Stimulated activated CD8-positive, alpha-beta memory T cell treated with anti-CD3 and anti-CD28 coated beads, Interleukin-4, amount 100 ng/mL, for 1 hour (primary cell): ENCODE measurements at places on chromosomes 5 and 9.

DNA sequence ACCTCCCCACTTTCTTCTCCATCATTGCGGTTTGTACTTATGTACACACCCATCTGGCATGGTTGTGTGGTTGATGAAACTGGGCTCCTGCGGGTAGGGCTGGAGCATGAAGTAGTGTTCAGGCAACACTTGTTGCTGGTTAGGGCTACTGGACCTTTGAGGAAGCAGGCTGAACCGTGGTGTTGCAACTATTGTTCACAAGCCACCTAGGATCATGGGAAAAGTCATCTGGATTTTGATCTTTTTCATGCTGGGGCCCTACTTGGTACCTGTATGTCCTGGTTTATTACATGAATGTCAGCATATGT is 40.1 kb upstream of the TIFAB start:
- no peak for DNase-seq

DNA sequence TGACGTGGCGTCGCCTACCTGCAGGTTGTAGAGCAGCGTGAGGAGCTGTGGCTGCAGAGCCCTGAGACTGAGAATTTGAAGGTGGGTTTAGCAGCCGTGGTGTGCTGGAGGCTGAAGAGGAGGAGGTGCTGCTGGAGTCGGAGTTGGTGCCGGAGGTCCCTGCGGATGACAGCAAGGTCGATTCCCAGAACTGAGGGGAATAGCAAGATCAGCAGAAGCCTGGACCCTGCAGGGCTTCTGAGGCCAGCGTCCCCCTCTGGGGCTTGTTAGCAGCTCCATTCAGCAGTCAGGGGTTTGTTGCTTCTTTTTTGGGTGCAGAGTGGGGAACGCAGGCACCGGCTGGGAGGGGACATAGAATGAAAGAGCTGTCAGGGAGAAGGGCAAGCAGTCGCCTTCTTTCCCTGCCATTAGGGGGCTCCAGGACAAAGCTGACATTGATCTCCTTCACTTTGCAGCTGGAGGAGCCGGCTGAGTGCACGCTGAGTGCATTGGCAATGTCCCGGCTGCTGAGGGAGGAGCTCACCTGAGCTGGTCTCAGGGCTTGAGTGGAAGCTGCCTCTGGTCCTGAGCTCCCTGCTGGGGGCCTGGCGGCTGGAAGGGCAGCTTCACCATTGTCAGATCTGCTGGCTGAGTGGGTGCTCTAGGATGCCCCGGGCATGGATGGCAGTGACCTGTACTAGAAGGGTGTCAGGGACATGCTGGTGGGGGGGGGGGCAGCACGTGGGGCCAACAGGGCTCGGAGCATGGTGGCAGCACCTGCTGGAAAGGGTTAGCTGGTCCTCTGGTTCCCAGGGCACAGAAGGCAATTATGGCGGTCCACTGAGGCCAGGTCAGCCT is 20.8 kb downstream of the OBP2B start:
- no peak for DNase-seq

- no peak for DNase-seq
These were observed 140.6 kb downstream of the FSTL4 start for GRCh38 chr5:133471699-133472098.

DNA sequence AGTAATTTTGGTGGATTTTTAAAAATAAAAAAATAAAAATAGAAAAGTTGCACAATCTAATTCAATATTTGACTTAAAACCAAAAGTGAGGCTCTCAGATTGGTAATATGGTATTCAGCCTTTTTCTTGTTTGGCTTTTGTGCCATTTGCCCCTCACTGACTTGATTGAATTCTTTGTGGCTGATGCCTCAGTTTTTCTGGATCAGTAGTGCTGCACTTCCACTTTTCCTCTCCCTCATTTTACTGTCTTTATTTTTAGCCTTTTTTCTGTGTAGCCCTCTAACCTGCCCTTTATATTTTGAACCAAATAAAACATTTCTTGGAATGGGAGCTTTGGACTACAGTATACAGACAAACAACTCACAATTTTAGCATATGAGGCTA is 3.8 kb upstream of the MSMP start:
- no peak for DNase-seq

DNA sequence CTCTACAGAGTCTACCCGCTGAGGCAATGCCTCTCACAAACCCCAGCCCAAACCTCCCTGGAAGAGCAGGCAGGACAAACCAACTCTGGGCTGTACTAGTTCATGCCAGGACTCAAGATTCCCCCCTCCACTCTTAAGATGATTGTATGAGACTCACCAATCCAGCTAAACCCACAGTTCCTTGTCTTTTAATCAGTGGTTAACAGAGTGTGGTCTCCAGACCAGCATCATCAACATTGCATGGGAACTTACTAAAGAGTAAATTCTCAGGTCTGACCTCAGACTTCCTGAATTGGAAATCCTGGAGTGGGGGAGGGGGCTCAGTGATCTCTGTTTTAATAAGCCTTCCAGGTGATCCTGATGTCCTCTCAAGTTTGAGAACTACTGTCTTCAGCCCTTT is 240.9 kb downstream of the GAS1 start:
- no peak for DNase-seq

- DNase-seq = no peak
These were observed 5.7 kb upstream of the AQP7 start for GRCh38 chr9:33408087-33408486.

- DNase-seq = no peak
These were observed 462.8 kb downstream of the ISL1 start for GRCh38 chr5:51846015-51846414.

DNA sequence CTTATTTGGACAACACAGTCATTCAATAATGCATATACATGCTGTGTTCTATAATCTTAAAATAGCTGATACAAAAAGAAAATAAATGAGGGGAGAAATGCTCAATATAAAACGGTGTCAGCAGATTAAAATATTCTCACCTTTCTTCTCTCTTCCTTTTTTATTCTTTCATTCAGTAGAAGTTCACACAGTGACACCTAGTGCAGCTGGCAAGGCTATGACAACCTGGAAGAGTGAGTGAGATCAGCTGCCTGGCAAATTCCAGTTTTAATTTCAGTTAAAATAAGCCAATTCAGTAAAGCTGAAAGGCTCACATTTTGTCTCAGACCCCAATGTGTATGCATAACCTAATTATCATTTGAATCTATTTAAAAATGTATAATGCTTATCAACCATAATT is 150.3 kb downstream of the RASEF start:
- DNase-seq = no peak

DNA sequence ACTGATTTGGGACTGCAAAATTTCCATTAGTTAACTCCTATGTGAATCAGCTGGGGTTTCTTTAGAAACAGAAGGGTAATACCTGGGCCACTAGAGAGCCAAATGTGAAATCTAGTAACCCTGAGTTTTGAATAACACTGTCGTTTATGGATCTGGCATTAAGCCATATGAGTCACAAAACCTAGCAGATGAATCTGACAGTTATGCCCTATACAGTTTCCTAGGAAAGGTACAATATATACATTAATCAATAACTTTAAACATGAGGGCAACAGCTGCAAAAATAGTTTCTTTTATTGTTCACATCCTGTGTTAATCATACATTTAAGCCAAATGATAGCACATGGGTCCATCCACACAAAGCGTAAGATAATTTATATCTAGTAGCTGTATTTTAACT is 56.9 kb downstream of the PAM start:
- no peak for DNase-seq

DNA sequence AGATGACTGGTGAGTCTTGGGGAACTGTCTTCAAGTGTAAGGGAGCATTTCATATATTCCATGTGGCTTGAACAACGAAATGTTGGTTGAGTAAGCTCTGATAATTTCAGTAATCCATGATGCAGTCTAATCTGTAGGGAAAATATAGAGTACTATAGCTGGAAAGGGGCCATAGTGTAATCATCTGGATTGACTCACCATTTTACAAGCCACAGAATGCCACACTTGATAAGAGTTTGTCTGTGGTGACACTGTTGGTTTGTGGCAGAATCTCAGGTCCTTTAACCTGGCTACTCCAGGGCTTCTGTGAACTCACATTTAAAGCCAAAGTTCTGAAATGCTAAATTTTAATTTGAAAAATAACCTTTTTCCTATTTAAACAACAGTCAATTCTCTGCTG is 16.3 kb upstream of the MAML1 start:
- no peak for DNase-seq

GRCh38 chr9:123757960-123758359 is 172.0 kb downstream of the DENND1A start:
- DNase-seq = no peak

GRCh38 chr9:113220467-113221002 is 542 bp downstream of the FKBP15 start:
- no peak for DNase-seq

- no peak for DNase-seq
These were observed 80.4 kb downstream of the TEK start for GRCh38 chr9:27189426-27189825.

- DNase-seq = no peak
These were observed 59.4 kb upstream of the BASP1 start for GRCh38 chr5:17157916-17158529.

GRCh38 chr9:100449420-100449819 is 22.5 kb downstream of the MSANTD3 start:
- no peak for DNase-seq

GRCh38 chr5:89213573-89213972 is 330.6 kb upstream of the MEF2C start:
- no peak for DNase-seq

DNA sequence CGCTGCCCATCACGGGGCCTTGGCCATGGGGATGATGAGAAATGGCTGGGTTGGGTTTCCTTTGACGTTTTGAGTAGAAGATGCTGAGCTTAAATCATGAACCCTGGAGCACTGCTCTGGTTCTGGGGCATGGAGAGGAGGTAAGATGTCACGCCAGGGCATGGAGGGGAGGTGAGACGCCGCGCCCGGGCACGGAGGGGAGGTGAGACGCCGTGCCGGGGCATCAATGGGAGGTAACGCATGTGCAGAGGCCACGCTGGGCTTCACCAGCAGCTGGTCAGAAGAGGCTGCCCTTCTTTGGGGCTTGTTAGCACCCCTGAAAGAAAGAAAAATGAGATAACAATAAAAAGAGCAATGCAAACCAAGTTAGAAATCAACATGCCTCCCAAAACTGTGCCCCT is 322.5 kb upstream of the IRX4 start:
- no peak for DNase-seq

DNA sequence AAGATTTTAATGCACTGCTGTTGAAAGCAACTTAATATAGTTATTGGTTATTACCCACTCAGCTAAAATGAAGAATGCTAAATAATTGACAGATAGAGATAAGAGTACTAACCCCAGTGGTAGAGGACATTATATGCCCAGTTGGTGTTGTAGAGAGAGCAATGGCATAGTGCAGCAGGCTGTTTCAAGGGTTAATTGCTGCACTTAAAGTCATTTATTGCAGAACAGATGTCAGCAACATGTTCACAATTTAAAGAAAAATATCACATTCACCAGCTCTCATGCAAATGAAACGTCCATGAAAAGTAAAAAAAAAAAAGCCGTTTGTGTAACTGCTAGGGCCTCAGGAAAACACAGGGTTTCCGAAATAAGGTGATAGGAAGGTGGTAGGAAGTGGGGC is 254.6 kb downstream of the MTRR start:
- DNase-seq = no peak

- DNase-seq = no peak
These were observed 95.8 kb downstream of the BRINP1 start for GRCh38 chr9:119273325-119273904.

DNA sequence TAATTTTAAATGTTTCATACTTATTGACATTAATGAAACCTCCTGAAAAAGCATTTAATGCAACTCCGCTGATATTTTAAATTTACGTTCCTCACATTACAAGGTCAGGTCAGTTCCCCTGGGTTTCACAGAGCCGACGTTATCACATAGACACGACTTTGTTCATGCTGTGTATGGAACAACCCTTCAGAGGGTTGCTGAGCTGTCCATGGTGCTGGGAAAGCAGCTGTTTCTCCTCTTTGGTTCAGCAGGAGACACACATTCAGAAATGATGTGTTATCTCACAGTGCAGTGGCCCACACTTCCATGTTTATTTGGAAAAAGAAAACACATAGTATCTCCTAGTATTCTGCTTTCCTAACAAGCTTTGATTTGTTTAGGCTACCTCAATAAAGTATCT is 53.5 kb downstream of the PPP2R2B start:
- no peak for DNase-seq

GRCh38 chr5:115179394-115180164 is 9.9 kb upstream of the TRIM36 start:
- no peak for DNase-seq

GRCh38 chr5:103624035-103624480 is 61.5 kb upstream of the NUDT12 start:
- no peak for DNase-seq

- no peak for DNase-seq
These were observed 11.8 kb downstream of the CARD19 start for GRCh38 chr9:93107825-93108161.

- no peak for DNase-seq
These were observed 1.0 kb upstream of the PANK3 start for GRCh38 chr5:168580227-168580508.

DNA sequence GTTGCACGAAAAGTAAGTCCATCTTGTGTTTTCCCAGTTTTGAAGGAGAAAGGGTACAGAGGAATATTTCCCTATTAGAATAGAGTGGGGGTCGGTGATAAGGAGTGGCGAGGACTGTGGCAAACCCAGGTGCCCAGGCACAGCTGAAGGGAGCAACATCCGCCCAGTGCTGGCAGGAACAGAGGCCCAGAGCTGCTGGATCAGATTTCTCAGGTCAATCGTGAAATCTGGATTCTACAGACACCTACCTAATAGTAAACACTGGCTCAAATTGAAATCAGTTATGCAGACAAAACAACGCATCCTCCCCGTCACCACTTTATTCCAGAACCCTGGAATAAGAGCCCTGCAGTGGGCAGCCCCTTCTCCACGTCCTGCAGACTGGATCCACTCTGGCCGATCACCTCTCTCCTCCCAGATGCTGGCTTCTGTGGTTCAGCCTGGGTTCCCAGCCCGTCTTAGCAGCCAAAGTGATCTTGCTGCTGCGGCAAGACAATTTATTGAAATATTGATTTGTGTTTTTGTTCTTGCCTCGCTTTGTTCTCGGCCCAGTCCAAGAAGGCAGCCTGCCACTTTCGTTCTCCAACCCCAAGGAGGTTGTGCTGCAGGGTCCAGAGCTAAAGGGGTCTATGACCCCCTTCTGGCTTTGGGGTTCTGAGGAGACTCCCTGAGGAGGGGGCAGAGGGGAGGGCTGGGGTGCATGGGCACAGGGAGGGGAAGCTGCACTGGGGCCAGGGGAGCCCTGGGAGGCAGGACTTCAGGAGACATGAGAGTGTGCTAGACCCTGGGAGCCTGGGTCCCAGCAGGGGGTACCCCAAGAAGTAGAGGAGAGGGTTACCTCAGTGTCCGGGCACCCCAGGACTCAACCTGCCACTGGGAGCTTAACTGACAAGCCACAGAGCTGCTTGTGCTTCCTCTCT is 103.3 kb downstream of the ZNF354C start:
- no peak for DNase-seq

DNA sequence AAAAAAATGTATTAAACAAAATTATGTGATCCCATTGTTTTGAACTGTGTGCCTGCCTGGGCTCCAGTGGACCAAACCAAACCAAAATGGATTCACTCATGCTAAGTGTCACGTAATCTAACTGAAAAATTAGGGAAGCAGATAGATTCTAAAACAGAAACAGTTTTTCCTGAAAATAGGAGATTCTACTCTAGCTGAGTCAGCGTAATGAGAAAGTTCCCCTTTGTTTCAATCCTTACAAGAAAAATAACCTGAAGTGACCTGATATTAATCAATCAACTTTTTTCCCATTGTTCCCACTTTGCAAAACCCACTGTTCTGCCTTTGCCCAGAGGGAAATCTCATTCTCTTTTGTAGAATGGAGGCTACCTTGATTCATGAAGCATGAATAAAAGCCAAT is 682.4 kb upstream of the CDH10 start:
- no peak for DNase-seq
